Psoas muscle (tissue), 8 donors: ENCODE measurements at places on chromosomes 5 and 9.

DNA sequence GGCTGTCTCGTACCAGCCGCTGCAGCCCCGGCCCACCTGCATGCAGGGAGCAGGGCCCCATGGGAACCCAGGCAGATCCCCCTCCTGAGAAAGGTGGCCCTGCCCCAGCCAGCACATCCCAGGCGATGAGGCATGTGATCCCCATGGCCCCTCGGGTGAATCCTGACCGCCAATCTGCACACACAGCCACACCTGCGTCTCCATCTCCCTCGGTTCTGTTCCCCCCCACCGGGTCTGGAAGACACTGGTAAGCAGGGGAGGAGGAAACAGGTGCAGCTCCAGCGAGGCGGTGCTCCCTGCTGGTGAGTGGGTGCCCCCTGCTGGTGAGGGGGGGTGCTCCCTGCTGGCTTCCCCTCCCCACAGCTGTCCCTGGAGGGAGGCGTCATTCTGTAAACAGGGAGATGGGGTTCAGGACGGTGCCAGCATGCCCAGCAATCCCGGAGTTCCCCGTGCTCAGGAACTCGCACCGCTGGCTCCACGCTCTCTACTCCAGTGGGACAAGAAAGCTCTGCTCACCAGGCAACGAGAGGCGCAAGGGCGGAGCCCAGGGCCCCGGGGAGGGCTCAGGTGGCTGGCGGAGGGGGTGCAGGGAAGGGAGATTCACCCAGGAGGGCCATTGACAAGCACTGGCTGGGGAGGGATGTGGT, 28.4 kb upstream of the SLC12A7 start:
- DNase-seq, result peak; percentile 79

DNA sequence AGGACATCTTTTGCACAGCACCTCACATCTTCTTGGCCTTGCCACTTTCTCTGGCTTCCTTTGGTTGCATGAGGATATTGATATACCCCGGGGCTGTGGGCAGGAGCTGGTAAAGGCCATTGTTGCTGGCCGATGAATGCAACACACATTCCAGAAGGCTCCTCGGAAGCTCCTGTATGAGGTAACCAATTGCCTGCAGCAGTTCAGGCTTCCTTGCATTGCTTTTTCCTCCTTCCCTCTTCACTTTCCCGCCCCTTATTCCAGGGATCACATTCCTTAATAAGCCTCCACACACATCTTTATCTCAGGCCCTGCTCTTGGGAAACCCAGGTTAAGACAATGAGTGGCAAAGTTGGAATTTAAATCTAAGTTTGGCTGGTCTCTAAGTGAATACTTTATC, 505.4 kb upstream of the CLINT1 start:
- DNase-seq, result no peak

- DNase-seq, result no peak
These were observed 557.0 kb downstream of the TLE1 start for GRCh38 chr9:81132318-81132717.

DNA sequence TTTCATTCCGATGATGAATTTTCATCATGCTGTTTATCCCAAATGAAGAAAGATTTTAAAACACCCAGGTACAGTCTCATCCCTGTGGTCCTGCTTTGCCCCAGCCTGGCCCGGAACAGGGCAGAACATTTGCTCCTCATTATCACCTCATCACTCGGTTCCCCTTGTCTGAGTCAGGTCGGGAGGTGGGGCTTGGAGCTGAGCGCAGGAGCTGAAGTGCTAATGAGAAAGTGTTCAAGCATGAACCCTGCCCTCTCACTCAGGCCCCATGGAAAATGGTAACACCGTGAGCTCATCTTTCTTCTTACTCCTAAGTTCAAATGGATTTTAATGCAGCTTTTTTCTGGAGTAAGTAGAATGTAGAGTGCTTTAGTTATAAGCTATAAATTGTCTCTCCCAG, 466.2 kb downstream of the KDM4C start:
- no peak for DNase-seq

GRCh38 chr9:87441251-87441650, 56.4 kb upstream of the DAPK1 start:
- DNase-seq, result no peak

DNA sequence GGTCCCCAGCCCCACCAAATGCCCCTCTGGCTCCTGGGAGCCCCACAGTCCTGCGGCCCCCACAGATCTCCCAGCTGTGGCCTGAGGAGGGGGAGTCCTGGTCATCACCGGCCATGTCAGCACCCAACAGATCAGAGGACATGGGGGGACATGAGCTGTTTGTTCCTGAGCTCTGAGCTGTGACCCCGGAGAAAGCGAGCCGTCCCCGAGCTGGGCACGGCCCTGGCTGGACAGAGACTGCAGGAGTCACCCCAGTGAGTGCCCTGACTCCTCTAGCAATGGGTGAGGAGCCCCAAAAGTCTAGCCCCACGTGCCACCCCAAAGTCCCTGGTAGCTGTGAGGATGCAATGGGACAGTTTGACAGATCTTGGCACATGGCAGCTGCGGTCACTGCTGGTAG, 25.7 kb downstream of the CCDC187 start:
- DNase-seq, result no peak

DNA sequence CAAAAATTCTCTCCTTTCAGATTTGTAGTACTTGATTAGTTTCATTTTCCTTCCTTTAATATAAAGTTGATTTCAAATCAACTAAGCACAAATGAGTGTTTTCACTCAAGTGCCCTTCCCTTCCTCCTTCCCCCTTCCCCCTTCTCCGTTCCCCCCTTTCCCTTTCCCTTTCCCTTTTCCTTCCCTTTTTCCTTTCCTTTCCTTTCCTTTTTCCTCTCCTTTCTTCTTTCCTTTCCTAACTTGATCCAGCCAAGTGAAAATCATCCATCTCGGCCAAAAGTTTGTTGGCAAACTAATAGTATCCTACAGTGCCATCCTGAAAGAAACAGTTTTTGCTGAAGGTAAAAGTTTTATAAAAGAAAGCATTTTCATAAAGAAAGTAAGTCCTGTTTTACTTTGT, 85.3 kb upstream of the CD180 start:
- DNase-seq, result no peak

DNA sequence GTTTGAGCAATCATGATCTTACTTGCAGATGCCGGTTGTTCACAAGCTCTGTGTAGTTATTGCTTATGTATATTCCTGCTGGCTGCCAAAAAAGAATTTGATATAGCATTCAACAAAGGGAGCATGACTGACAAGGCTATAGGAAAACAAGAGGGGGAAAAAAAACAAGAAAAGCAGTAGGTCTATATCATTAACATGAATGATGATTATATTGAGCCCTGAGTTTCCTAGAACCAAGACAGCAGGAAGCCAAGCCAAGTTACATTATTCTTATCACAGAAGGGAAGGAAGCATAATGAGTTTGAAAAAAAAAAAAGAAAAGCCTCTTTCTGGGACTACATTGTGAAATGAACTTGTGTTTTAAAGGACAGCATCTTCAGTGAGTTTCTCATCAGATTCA, 41.0 kb downstream of the TSTD2 start:
- DNase-seq, result no peak

GRCh38 chr5:142073362-142073988, 35.1 kb upstream of the NDFIP1 start:
- DNase-seq, result no peak

- DNase-seq, result no peak
These were observed 238.8 kb downstream of the DMAC1 start for GRCh38 chr9:7560669-7561305.

- no peak for DNase-seq
These were observed 326.4 kb upstream of the PDE4D start for GRCh38 chr5:60219921-60220320.

DNA sequence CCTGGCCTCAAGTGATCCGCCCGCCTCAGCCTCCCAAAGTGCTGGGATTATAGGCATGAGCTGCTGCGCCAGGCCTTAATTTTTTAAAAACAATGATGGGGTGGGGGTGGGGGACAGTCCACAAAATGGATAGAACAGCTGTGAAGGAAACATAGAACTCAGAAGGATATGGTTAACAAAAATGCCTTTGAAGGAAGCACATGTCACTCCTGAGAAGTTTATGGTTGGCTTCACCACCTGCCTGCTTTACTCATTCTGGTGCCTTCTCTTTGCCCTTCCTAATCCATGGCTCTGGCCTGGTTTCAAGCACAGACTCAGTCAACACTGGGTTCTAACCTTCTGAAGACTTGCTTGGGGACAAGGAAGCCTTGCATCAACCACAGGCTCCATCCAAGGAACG, 10.3 kb downstream of the BAG1 start:
- no peak for DNase-seq

GRCh38 chr5:81207009-81207408, 26.1 kb upstream of the CKMT2 start:
- DNase-seq, result no peak

- DNase-seq, result no peak
These were observed 198.0 kb downstream of the GAS1 start for GRCh38 chr9:86749161-86749893.

DNA sequence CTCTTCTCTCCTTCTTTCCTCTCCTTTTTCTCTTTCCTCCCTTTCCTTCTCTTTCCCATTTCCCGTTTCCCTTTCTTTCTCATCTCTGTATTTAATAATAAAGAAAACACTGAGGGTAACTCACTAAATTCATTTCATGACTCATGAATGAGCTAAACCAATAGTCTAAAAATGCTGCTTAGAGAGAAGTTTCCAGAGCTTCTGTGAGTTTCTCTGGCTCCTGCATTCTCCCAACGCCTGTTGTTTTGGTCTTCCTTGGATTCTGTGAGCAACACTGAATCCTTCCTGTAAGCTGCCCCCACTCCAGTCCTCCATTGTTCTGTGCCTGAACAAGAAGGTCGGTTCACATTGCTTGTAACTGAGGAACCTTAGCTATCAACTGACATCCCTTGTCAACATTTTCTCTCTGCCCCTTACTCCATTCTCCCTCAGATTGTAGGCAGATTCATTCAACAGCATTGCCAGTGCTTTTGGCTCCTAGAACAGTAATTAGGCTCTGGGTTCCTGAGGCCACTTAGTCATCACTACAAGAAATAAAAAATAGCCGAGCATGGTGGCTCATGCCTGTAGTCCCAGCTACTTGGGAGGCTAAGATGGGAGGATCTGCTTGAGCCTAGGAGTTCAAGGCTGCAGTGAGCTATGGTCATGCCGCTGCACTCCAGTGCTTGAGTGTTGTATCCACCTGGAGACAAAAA, 237.7 kb upstream of the KLF4 start:
- DNase-seq, result no peak

GRCh38 chr9:69093471-69094103, 58.0 kb downstream of the FXN start:
- DNase-seq, result no peak

DNA sequence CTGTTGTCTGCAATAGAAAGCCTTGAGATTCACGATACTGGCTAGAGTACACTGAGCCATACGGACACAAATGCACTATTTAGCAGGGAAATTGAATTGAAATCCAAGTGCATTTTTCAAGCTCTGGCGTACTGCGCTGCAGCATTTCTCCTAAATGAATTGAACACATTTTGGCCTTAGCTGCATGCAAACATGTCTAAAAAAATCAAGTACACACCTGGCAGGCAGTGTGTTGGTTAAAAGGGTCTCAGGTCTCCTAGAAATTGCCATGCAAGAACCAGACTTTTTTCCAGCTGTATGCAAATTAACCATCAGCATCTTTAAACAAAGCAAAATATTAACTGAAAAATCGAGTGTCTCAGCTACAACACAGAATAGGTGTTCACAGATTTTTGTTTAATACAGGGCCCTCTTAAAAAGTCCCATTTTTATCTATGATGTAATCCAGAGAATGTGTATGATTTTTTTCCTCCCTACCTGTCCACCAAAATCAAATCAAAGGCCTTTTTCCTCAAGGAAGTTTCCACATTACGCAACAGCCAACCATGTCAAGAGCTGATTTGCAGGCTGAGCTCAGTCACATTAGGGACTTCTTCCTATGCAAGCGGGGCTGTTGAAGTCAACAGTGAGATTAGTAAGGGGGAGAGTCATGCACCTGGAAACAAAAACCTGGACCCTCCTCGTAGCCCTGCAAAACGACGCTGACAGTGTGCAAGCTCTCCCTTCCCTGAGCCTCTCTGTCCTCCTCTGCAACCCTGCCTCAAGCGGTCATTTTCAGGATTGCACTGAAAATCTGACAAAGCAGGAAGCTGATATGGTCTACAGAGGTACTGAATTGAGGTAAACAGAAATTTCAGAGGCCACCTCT, 14.1 kb upstream of the SFXN1 start:
- DNase-seq, result no peak

GRCh38 chr9:13557746-13558145, 278.3 kb upstream of the MPDZ start:
- DNase-seq, result no peak

GRCh38 chr5:5340206-5340729, 82.2 kb upstream of the ICE1 start:
- peak; percentile 90 for DNase-seq

DNA sequence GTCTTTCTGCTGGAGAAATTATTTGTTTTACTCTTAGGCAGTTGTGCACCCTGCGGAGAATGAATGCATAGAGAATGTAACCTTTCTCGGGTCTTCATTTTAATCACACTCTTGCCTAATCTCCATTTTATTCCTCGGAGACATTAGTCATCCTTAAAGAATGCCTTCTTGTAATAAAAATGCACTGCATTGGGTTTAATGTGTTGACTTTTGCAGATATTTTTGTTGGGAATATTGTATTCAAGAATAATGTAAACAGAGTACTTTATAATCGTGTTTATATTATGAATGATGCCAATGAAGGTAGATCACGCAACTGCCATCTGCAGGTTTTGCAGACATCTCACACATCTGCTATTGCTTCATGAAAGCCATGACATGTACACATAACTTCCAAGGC, 1093.9 kb upstream of the CDH6 start:
- no peak for DNase-seq

DNA sequence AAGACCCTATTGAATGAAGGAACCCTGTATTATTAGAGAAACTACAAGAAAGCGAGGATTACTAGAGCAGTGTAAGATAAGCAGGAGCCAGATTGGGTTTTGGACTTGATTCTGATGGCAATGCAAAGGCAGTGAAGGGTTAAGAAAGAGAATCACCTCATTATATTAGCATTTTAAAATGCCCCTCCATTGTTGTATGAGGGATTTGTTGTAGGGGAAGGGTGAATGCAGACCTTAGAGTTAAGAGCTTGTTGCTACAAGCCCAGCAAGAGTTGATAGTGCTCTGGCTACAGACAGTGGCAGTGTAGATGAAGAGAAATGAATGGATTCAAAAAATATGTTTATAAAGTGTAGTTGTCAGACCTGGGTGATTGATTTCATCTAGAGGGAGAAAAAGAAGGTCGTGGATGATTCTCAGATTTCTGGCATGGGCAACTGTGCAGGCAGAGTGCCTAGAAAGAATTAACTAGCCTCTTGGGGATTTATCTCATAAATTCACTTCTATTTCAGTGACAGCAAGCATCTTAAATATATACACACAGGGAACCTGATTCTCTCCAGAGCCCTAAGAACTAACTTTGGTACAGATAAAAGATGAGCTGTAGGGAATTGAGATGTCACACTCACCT, 344.8 kb downstream of the ARRDC3 start:
- DNase-seq, result no peak
